NCI-H1105 treated with DMSO at 0.1 percent for 48 hours (cell line): ENCODE measurements at places on chromosomes 2 and 18.

DNA sequence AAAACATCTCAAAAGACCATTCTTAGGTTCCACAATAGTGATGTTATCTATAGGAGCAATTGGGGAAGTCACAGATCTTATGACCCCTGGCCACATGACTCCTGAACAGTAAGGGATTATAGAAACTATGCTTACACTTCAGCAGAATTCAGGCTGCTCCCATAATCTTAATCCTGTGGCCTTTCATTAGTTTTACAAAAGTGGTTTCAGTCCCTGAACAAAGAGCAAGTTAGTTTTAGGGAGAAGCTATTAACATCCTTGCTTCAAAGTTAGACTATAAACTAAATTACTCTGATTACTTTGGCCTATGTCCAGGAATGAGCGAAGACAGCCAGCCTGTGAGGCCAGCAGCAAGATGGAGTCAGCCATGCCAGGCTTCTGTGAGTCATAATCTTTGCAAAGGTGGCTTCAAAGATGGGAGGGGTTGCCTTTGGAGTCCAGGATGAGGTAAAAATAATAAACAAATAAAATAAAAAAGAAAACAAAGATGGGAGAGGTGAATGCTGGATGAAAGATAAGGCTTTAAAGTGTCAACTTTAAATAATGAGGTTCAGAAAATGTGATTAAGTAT is 168.7 kb upstream of the NDUFV2 start:
- no peak for DNase-seq

GRCh38 chr2:232139171-232139594 is 177.7 kb downstream of the DIS3L2 start:
- DNase-seq: no peak

GRCh38 chr2:197273485-197273884 is 37.1 kb downstream of the ANKRD44 start:
- DNase-seq: peak; percentile 57

DNA sequence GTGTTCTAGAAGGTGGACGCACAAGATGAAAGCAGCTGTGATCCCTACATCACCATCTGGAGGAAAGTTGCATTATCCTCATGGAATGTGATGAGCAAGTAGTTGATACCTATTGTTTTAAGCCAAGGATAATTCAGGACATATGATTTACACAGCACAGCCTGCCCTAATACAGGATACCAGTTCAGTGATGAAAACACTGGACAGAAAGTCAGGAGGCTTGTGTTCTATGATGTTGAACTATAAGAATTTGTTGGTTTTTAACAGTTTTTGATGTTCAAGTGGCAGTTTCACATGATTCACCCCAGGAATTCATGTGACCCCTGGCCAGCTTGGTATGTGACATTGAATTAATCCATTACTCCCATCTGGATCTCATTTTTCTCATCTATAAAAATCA is 6.2 kb upstream of the CHST10 start:
- no peak for DNase-seq

GRCh38 chr2:129803032-129803431 is 176.4 kb upstream of the RAB6C start:
- peak; percentile 21 for DNase-seq

GRCh38 chr2:10196110-10196892 is 73.8 kb downstream of the RRM2 start:
- DNase-seq: no peak

DNA sequence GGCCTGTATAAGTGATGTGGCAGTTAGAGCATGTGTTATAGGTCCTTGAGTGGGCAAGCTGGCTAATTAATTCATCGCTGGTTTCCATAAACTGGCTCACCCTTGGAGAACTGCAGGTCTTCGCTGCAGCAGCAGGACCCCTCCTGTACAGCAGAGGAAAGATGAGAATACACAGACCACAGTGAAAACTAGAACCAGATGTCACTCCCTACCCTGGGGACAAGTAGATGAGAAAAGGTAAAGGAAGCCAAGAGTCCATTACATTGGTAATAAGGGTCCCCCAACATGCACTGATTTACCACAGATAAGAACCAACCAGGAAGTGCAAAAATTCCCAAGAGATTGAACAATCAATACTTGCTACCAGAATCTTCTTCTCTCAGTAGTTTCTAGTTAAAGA is 415.6 kb upstream of the LYPD1 start:
- DNase-seq: no peak

- no peak for DNase-seq
Observed at GRCh38 chr2:6913415-6914157, 3.6 kb upstream of the RNF144A start.

GRCh38 chr2:95179451-95179850 is 13.8 kb downstream of the ZNF2 start:
- DNase-seq: no peak

GRCh38 chr18:5414546-5414945 is 119.0 kb upstream of the ZBTB14 start:
- DNase-seq: no peak

DNA sequence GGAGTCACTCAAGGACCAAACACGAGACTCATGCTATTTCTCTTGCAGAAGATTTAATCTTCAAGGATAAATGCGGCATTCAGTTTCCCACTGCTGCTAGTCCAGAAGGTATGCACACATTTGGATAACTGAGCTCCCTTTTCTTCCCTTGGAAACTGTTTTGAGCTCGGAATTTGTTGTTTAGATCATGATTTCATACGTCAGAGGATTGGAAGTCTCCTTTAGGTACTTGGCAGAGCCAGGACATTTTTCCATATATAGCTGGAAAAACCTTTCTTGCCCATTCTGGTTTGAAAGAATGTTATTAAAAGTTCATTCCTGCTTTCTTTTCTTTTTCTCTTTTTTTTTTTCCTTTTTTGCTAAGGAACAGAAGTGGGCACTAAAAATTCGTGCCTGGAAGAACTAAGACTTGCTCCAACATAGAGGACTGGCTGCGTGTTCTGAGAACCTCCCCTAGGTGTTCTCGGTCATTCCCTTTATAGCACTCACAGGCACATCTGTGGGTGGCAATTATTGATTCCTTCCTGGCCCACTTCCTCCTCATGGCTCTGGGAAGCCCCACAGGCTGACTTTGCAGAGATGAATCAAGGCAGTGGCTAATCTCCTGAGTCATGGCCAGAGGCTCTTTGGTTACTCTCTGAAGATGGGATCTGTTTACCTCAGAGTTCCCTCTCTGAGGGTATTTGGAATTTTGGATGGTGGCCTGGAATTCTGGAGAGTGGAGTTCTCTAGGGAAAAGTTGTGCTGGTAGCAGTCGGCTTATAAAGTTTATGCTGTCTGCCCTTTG is 104.8 kb downstream of the PLCL1 start:
- DNase-seq: no peak

DNA sequence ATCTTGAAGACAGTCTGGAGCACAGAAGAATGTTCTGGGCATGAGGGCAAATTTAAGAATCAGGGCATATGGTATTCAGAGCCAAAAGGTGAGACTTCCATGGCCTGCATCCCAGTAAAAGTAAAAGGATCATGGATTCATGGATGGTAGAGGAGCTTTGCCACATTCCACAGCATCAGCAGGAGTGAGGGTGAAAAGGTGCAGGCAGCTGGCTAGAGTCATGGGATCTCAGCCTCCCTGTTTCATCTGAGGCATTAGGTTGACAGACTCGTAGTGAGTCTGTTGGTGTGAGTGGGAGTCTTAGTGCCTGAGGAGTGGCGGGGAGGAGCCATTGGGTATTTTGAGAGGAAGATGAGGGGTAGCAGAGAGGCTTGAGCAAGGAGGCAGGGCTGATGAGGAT is 301.6 kb downstream of the CYP26B1 start:
- no peak for DNase-seq

DNA sequence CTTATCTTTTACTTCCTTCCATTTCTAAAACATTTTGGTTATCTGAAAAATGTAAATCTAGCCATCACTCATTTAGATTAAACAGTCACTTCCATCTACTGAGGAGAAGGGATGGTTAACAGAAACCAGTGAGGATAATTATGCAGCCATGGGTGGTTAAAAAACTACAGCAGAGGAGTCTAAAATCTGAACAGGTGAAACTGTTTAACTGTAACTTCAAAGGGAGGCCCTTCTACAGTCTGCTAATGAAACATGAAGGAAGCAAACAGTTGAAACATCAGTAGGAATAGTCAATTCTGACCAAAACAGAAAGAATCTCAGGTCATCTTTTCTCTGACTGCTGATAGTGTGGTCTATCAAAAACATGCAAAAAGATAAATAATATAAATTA is 71.0 kb downstream of the DTNB start:
- DNase-seq: no peak

- no peak for DNase-seq
Observed at GRCh38 chr2:20370191-20370590, 19.5 kb upstream of the PUM2 start.

- DNase-seq: no peak
Observed at GRCh38 chr2:135817951-135818350, 19.0 kb downstream of the LCT start.

- DNase-seq: peak; percentile 28
Observed at GRCh38 chr2:195656161-195656858, 716 bp upstream of the SLC39A10 start.

- no peak for DNase-seq
Observed at GRCh38 chr18:55732227-55733106, 144.5 kb upstream of the TCF4 start.

DNA sequence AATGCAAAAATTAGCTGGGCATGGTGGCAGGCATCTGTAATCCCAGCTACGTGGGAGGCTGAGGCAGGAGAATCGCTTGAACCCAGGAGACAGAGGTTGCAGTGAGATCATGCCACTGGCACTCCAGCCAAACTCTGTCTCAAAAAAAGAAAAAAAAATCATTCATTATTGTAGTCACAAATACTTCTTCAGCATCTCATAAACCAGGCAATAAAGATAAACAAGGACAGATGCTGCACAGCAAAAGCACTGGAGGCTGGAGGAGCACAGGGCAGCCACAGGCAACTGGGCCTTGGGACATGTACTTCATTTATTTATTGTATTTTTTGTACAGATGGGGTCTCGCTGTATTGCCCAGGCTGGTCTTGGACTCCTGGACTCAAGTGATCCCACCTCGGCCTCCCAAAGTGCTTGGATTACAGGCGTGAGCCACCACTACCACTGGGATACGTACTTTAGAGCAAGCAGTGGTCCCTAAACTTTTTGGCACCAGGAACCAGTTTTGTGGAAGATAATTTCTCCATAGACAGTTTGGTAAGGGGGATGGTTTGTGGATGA is 16.8 kb upstream of the MAT2A start:
- DNase-seq: no peak

GRCh38 chr2:85684806-85685205 is 9.4 kb upstream of the GNLY start:
- peak; percentile 44 for DNase-seq

- peak; percentile 49 for DNase-seq
Observed at GRCh38 chr2:96870626-96871255, 861 bp upstream of the SEMA4C start.

- no peak for DNase-seq
Observed at GRCh38 chr18:25713103-25713502, 361.1 kb upstream of the ZNF521 start.

- DNase-seq: no peak
Observed at GRCh38 chr18:48028696-48029095, 98.2 kb upstream of the SMAD2 start.

DNA sequence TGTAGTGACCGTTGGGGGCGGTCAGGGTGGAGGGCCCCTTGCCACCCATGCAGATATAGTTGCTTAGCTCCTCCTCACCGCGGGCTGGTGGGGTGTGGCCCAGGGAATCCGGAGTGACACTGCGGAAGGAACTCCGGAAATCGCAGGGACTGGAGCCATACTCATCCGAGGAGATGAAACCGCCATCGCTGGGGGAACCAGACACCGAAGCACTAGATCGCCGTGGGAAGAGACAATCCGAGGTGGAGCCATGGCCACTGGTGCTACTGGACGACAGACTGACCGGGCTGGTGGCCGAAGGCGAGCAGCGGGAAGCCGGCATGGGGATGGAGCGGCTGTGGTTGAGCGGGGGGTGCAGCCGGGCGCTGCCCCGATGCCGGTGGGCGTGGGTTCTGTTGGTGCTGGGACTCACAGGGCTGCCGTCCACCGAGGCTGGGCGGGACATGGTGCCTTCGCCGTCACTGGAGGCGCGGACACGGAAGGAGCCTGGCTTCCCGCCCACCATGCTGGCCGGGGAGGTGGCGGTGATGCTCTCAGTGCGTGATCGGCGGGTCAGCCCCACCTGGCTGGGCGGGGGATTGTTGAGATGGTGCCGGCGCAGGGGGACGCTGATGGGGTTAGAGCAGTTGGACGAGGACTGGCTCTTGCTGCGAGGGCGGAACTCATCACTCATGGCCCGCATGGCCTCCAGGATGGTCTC is 2.2 kb downstream of the IRS1 start:
- no peak for DNase-seq

DNA sequence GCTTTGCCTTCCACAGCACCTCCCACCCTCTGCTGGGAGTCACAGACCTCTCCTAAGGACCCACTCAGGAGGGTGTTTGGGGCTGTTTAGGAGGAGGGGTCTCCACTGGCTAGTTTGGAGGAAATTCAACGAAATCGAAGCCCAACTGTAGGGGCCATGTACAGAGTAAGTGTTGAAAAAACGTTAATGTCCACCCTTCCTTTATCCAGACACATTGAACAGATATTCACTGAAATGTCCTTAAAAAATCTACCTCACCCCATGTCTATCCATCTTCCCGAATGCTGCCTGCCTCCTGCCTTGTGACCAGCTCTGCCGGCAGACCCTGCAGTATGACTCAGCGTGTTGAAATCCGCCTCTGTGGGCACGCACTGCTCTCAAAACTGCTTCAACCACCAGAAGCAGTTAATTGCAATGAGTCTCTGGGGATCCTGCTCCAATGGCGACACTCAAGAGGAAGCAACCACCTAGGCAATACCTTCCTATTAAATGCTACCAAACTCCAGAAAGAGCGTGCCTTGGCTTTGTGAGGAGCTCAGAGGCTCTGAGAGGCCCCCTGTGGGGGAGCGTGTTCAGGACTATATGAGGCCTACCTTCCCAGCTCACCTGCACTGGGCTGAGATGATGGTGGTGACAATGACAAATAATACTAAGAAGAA is 61.4 kb upstream of the RTN4 start:
- DNase-seq: no peak

- DNase-seq: no peak
Observed at GRCh38 chr2:72104821-72105588, 42.7 kb downstream of the CYP26B1 start.

- no peak for DNase-seq
Observed at GRCh38 chr2:55957142-55957541, 33.6 kb upstream of the EFEMP1 start.

DNA sequence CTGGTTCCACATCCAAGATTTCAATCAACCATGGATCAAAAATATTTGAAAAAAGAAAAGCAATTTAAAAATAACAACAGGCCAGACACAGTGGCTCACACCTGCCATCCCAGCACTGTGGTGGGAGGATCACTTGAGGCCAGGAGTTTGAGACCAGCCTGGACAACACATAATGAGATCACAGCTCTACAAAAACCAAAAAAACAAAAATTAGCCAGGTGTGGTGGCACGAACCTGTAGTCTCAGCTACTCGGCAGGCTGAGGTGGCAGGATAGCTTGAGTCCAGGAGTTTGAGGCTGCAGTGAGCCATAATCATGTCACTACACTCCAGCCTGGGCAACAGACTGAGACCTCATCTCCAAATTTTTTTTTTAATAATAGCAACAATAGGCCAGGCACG is 13.4 kb upstream of the SPATA3 start:
- no peak for DNase-seq
